ENCODE measurements at places on chromosomes 2 and 18. TPM values are rescaled to one million over a fixed set of nuclear protein-coding genes. Genes with fewer than 3 reads are reported as not detected.

DNA sequence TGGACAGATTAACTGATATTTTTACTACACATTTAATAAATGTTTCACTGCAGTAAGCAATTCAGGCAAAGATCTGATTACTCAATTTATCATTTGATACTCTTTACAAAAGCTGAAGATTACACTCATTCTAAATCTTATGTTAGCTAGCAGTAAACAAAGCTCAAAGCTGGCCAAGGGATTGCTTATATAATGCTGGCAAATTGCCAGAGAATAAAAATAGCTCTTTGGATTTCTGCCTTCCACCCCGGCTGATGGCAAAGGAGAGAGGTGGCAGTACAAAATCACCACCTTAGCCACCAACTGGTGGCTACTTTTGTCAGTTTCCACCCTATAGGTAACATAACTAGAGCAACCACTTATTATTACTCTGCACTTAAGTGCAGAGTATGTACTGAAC, 320.5 kb downstream of the FSIP2 start:
- no peak for DNase-seq

IMPACT gene
- polyA plus RNA-seq, result 43.8 TPM

NETO1 gene
- polyA plus RNA-seq, result 13.0 TPM

LBX2 gene
- 0.82 TPM for polyA plus RNA-seq

- no peak for DNase-seq
Measured at GRCh38 chr2:238801791-238802190, 46.1 kb upstream of the TWIST2 start.

GRCh38 chr18:13638719-13639595, 87.4 kb downstream of the FAM210A start:
- DNase-seq, result no peak

- no peak for DNase-seq
Measured at GRCh38 chr2:120389036-120389391, 43.1 kb downstream of the INHBB start.

GRCh38 chr2:68396093-68396492, 31.0 kb downstream of the PLEK start:
- DNase-seq, result no peak

ALPI gene
- not detected for polyA plus RNA-seq

DNA sequence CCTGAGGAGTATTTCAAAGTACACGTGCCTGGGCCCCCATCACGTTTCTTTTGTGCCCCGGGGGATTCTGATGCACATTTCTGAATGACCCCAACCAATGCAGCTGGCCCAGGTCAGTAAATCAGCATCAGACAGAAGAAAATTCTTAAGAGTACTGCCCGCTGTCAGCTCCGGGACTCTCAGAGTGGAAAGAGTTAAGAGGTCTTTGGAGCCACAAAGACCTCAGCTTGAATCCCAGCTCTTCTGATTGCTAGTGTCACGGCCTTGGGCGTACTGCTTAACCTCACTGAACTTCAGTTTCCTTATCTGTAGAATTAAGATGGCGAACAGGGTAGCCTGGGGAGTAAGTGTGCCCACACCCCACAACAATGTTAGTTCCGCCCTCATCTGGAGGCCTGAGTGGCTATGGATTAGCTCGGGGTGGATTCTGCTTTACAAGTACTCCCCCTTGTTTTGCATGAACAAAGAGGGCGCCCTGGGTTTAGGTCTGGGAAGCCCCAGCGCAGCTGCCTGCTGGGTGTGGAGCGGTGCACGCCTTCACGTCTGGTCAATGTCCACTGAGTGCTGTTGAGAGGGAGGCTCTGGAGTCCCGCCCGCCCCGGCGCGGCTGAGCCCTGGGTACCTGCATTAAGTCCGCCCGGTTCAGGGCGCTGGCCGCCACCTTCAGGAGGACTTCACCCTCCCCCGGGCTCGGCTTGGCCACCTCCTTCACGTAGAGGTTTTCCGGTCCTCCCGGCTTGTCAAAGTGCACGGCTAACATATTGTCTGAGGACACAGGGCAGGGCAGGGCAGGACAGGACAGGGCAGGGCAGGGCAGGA, 858 bp downstream of the TP53I3 start:
- peak; percentile 93 for DNase-seq

DNA sequence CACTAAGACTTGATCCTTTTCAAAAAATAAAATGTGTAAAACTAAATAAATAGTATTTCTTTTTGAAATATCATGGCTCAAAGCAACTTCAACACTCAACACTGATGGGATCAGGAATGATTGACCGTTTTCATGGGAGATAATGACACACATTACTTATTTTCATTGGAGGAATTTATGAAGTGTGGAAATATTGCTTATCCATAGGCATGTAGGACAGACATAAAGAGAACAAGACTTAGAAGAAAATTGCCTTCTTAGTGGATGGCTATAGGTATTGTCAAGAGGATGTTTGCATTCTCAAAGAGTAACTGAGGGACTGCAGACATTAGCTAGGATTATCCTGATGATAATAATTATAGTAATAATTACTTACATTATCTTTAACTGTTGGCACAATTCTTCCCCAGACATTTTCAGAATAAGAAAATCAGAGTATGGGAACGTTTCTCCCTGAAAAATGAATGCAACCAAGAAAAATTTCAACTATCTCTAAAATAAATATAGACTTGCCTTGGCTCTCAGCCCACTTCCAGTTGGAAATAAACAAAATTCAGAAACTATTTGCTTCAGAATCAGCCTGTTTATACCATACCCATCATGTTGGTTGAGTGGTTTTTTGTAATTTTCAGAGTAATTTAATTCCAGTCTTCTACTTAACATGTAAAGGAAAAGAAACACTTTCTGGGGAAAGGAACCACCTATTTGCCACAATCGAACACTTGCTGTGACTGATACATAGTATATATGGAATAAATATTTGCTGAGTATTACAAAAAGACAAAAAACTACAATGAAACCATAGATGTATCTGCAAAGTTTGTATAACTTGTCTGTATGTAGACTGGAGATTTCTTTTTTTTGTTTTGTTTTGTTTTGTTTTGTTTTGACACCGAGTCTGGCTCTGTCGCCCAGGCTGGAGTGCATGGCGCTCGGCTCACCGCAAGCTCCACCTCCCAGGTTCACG, 165.7 kb downstream of the TMX3 start:
- no peak for DNase-seq

AKAIN1 gene
- not detected for polyA plus RNA-seq

GRCh38 chr2:170391018-170391417, 213.1 kb downstream of the MYO3B start:
- DNase-seq, result no peak

DNA sequence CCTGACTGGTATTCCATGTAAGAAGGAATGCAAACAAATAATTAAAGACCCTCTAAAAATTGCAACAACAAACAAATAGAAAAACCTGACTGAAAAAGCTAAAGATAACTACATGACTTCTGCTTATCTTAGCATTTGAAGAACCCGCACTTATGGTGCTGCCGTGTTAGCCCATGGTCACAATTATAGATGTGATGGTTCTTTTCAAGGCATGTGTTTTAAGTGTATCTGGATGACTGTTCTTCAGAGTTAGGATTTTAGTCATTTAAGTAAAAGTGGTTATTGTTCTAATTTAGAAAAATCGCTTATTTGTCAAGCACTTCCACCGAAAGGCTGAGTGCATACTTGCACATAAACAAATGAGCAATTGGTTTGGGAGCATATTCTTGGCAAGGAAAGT, 77.3 kb downstream of the CPS1 start:
- DNase-seq, result no peak

DNA sequence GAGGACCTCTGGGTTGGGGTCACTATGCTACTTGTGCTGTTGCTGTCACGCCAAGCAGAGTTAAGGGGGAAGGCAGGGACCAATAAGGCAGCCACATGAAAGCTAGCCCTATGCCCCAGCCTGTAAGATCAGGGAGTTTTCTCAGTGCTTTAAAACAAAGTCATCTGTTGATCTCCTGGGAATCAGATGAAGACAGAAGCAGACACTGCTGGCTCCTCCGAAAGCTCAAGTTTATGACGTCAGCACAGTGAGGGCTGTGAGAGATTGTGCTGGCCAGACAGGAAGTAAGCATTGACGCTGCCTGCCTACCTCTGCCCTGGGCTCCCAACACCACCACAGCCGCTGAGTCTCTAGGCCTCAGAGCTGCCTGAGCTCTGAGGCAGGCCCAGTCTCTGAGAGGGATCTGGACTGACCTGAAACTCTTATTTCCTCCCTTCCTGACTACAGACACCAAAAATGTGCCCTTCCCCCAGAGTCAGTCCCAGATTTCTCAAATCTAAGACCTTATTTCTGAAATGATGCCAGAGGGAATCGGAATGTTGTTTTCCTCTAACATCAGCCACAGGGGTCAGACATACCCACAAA, 118.1 kb upstream of the EPAS1 start:
- DNase-seq, result no peak

DNA sequence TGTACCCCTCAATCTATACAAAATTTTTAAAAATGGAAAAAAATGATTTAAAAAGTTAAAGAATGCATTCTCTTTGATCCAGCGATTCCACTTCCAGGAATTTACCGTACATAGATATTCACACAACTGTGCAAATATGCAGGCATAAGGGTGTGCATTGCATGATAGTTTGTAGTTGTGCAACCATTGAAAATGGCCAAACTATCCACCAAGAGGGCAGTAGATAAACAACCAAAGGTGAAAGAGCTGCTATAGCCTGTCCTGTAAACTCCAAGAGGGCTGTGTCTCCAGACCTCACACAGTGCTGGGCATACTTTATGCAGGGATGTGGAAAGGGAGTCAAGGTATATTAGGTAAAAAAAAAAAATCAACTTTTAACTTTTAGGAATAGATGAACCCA, 116.5 kb upstream of the NEDD4L start:
- no peak for DNase-seq

- DNase-seq, result no peak
Measured at GRCh38 chr18:69574401-69574800, 173.7 kb downstream of the DOK6 start.

DNA sequence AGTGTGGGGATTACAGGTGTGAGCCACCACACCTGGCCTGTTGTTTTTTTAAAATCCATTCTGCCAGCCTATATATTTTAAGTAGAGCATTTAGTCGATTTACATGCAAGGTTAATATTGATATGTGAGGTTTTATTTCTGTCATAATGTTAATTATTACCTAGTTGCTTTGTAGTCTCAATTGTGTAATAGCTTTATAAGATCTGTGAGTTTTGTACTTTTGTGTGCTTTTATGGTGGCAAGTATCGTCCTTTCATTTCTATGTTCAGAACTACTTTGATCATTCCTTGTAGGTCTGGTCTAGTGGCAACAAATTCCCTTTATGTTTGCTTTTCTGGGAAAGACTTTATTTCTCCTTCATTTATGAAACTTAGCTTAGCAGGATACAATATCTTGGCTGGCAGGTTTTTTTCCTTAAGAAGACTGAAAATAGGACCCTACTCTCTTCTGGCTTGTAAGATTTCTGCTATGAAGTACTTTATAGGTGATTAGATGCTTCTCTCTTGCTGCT, 51.0 kb upstream of the FAM117B start:
- DNase-seq, result no peak

GRCh38 chr2:8567469-8568260, 114.2 kb upstream of the ID2 start:
- DNase-seq, result no peak

DNA sequence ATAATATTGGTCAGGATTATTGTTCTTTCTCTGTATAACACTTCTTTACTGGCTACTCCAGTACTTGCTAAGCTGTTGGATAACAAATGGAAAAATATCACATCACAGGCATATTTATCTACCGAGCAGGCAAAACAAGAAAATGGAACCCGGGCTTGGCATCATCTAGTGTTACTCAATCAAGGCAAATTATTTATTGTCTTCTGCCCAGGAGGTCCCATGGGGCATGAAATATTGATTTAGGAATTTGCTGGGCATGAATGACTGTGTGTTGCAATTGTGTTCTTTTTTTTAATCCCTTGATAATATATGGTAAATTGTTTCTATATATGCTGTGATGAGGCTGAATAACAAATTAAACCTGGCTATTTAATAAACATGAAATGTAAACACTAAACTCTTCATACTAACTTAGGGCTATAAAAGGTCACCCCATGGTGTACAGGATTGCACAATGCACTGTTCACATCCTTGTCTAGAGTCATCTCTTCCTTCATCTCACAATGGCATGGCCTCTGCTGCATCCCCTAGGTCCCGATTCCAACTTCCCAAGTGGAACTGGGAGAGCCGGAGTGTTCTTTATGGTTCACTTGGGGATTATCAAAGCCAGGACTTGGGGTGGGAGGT, 2.2 kb upstream of the PARD3B start:
- DNase-seq, result no peak

GRCh38 chr2:171923206-171923605, 945 bp downstream of the HAT1 start:
- DNase-seq, result peak; percentile 6

GRCh38 chr2:19474128-19474527, 115.7 kb upstream of the OSR1 start:
- no peak for DNase-seq

FAM237A gene
- polyA plus RNA-seq, result not detected

BCL11A gene
- polyA plus RNA-seq, result 77.6 TPM

KRTCAP3 gene
- polyA plus RNA-seq, result 52.4 TPM

- peak; percentile 14 for DNase-seq
Measured at GRCh38 chr2:158745866-158746382, 49.2 kb upstream of the DAPL1 start.

DNA sequence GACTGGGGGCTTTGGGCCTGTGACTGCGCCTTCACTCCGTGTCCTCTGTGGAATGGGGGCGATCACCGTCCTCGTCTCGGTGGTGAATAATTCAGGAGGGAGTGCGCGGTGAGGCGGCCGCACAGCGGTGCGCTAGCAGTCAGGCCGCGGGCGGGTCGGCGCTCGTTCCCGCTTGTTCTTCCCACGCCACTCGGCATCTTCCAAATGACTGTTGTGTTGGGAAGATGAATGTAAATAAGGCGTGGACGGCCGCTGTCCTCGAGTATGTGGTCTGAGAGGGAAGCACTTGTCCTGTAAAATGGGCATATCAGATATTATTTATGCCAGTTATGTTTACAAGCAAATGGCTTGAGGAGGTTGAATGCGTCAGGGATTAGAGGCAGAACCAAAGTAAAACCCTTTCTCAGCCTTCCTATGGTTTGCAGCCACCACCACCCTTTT, 608 bp upstream of the VPS4B start:
- DNase-seq, result no peak

CHRNA1 gene
- not detected for polyA plus RNA-seq

GRCh38 chr2:204754898-204755297, 209.6 kb downstream of the PARD3B start:
- no peak for DNase-seq

- no peak for DNase-seq
Measured at GRCh38 chr2:106075048-106075447, 119.1 kb downstream of the UXS1 start.

Data from GM23338 (cell line).